H1 (cell line): ENCODE measurements at places on chromosomes 5 and 9. TPM values are rescaled to one million over a fixed set of nuclear protein-coding genes. Genes with fewer than 3 reads are reported as not detected.

DNA sequence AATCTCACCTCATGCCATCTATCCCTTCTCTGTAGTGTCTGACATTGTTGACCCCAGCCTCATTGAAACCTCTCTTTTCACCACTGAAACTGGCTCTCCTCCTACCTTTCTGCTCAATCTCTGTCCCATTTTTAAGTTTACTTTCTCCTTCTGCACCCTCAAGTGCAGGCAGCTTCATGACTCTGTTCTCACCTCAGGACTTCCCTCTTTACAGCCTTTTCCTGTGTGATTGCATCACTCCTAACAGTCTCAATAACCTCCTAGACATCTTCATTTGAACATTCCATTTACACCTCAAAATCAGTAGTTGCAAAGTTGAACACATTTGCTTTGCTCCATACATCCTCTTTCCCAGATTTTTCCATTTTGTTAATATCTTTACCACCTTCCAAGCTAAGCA is 172.1 kb downstream of the RASEF start:
- H3K27me3 ChIP-seq = no peaks in the 10 kb centered on the region
- H3K27ac ChIP-seq = no peak overlapping the region
- no peak overlapping the region for H3K4me3 ChIP-seq
- H3K36me3 ChIP-seq = no peaks in the 10 kb centered on the region

GRCh38 chr9:133347515-133347984 is 381 bp downstream of the MED22 start:
- H3K36me3 ChIP-seq = peaks cover 37% of the 10 kb centered on the region
- no peaks in the 10 kb centered on the region for H3K27me3 ChIP-seq
- peak overlapping the region; percentile 99 for H3K4me3 ChIP-seq
- H3K4me1 ChIP-seq = peaks cover 8% of the 10 kb centered on the region
- peak overlapping the region; percentile 41; the same call in 1 of the 2 replicates for H3K27ac ChIP-seq
- DNase-seq = no peak

GRCh38 chr9:130246126-130246525 is 19.4 kb upstream of the HMCN2 start:
- H3K36me3 ChIP-seq = no peaks in the 10 kb centered on the region
- no peaks in the 10 kb centered on the region for H3K4me1 ChIP-seq
- H3K27me3 ChIP-seq = no peaks in the 10 kb centered on the region
- no peak overlapping the region for H3K27ac ChIP-seq
- H3K4me3 ChIP-seq = no peak overlapping the region
- DNase-seq = no peak

- H3K36me3 ChIP-seq = peaks cover 25% of the 10 kb centered on the region
- H3K4me1 ChIP-seq = no peaks in the 10 kb centered on the region
- DNase-seq = no peak
- H3K27me3 ChIP-seq = no peaks in the 10 kb centered on the region
- no peak overlapping the region for H3K27ac ChIP-seq
These were observed 29.5 kb downstream of the CAAP1 start for GRCh38 chr9:26863074-26863473.

DNA sequence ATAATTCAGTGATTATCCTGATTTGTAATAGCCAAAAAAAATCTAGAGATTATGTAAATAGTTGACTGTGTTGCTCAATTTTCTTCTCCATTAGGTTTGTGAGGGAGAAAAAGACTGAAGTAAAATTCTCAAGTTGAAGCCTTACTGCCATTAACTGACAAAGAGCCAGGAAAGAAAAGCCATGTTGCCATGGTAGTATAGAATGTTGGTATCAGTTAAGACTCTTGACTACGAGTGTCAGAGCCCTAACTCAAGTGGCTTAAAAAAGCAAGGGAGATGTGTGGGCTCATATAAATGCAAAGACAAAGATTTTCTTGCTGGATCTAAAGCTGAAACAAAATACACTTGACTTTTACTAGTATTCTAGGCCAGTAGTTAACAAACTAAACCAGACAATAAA is 571.7 kb downstream of the KCTD16 start:
- no peak overlapping the region for H3K4me3 ChIP-seq
- no peaks in the 10 kb centered on the region for H3K4me1 ChIP-seq
- no peaks in the 10 kb centered on the region for H3K36me3 ChIP-seq

GRCh38 chr5:78541086-78541654 is 107.4 kb downstream of the LHFPL2 start:
- peaks cover 10% of the 10 kb centered on the region for H3K4me1 ChIP-seq
- H3K27ac ChIP-seq = no peak overlapping the region
- no peak overlapping the region for H3K4me3 ChIP-seq
- DNase-seq = no peak
- no peaks in the 10 kb centered on the region for H3K36me3 ChIP-seq
- H3K27me3 ChIP-seq = no peaks in the 10 kb centered on the region

GRCh38 chr9:121581786-121582600 is 69.4 kb upstream of the DAB2IP start:
- H3K36me3 ChIP-seq = no peaks in the 10 kb centered on the region
- peak; percentile 60 for DNase-seq
- no peaks in the 10 kb centered on the region for H3K4me1 ChIP-seq
- no peak overlapping the region for H3K27ac ChIP-seq
- H3K27me3 ChIP-seq = no peaks in the 10 kb centered on the region

GRCh38 chr5:54390539-54391031 is 64.9 kb upstream of the HSPB3 start:
- H3K27ac ChIP-seq = no peak overlapping the region
- no peaks in the 10 kb centered on the region for H3K36me3 ChIP-seq
- no peaks in the 10 kb centered on the region for H3K27me3 ChIP-seq
- H3K4me1 ChIP-seq = no peaks in the 10 kb centered on the region
- DNase-seq = no peak
- no peak overlapping the region for H3K4me3 ChIP-seq

DNA sequence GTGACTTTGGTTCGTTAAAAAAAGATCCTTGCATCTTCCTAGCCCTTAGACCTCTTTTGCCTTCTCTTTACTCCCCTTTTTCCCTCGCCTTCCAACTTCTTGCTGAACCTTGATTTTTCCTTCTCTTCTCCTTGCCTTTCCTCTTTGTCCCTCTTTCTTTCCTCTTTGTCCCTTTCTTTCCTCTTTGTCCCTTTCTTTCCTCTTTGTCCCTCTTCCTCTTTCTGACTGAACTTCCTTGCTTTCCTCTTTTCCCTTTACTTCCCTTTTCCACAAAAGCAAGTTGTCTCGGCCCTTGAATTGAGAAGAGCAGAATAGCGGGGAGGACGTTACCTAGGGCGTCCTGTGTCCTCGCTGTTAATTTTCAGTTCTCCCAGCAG is 1.4 kb upstream of the MLLT3 start:
- no peaks in the 10 kb centered on the region for H3K36me3 ChIP-seq
- H3K27me3 ChIP-seq = peaks cover 41% of the 10 kb centered on the region
- no peak for DNase-seq
- peaks cover 17% of the 10 kb centered on the region for H3K4me1 ChIP-seq

GRCh38 chr5:72157625-72157962 is 50.3 kb downstream of the MAP1B start:
- H3K4me1 ChIP-seq = no peaks in the 10 kb centered on the region
- no peak for DNase-seq
- H3K27ac ChIP-seq = no peak overlapping the region
- no peaks in the 10 kb centered on the region for H3K27me3 ChIP-seq
- no peak overlapping the region for H3K4me3 ChIP-seq

- no peaks in the 10 kb centered on the region for H3K36me3 ChIP-seq
- no peaks in the 10 kb centered on the region for H3K4me1 ChIP-seq
- DNase-seq = no peak
- 0 out of 2 replicates have a peak overlapping the region, but pooled peaks have one; percentile 29 for H3K27ac ChIP-seq
- no peak overlapping the region for H3K4me3 ChIP-seq
- no peaks in the 10 kb centered on the region for H3K27me3 ChIP-seq
These were observed 107.4 kb downstream of the LMNB1 start for GRCh38 chr5:126884269-126884819.

DNA sequence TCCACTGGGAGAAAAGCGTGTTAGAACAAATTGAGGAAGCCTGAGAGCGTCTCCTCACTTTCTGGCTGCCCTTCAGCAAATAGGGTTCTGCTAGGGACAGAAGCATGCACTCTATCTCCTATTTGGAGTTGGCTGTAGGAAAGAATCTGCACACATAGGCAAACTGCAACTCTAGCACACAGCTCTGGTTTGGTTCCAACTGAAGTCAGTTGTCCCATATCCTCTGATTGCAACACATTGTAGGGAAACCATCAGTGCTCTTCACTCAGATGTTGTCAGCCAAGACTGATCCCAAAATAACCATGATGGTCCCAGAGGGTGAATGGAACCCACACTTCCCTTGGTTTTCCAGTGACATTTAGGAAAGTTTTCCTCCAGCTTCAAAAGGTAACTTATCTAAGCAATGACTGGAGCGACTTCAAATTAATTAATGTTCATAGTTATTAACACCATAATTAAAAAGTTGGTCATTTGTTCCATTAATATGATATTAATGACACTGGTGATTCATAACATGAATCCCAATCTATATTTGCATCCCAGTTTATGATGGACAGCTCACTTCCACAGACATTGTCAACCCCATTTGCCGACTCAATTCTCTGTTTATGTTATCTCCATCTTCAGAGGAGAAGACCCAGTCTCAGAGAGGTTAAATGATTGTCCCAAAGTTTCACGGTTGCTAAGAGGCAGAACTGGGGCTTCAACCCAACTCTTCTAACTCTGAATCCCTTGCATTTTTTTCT is 136.7 kb upstream of the ZNF462 start:
- H3K27ac ChIP-seq = no peak overlapping the region
- no peak for DNase-seq
- no peak overlapping the region for H3K4me3 ChIP-seq
- H3K4me1 ChIP-seq = no peaks in the 10 kb centered on the region
- no peaks in the 10 kb centered on the region for H3K36me3 ChIP-seq
- H3K27me3 ChIP-seq = no peaks in the 10 kb centered on the region

The PPIP5K2 gene
- 39.1 and 46.6 TPM in 2 replicates for total RNA-seq

The F12 gene
- 5.4 and 6.5 TPM in 2 replicates for total RNA-seq

The PTGS1 gene
- total RNA-seq = 1.1 and 1.3 TPM in 2 replicates

The KLF9 gene
- total RNA-seq = 0.82 and 0.98 TPM in 2 replicates

The HTR4 gene
- total RNA-seq = not detected in 2 replicates

The UAP1L1 gene
- 5.4 and 5.5 TPM in 2 replicates for total RNA-seq
